ENCODE measurements at places on chromosomes 7 and 10.

GRCh38 chr10:133224756-133225372 is 5.2 kb upstream of the UTF1 start:
- no peak for DNase-seq

DNA sequence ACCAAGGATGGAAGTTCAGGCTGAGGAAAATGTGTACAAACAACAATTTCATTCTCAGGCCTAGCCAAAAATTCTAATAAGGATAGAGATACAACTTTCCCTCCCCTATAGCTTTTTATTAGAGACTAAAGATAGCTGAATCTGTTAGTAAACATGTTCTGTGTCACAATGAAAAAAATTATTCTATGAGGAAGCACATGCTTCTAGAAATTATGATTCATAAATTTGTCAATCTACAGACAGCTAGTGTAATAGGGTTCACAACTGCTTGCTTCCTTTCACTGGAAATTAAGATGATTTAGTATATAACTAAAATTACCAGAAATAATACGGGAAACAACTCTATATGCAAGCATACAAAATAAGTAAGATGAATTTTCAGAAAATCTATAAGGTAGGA is 56.6 kb downstream of the CCDC3 start:
- no peak for DNase-seq

DNA sequence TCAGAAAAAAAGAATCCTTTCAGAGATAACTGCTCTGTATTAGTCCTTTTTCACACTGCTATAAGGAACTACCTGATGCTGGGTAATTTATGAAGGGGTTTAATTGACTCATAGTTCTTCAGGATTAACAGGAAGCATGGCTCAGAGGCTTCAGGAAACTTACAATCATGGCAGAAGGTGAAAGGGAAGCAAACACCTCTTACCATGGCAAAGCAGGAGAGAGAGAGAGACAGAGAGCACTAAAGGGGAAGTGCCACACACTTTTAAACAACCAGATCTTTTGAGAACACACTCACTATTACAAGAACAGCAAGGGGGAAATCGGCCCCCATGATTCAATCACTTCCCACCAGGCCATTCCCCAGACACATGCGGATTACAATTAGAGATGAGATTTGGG is 114.2 kb downstream of the TES start:
- DNase-seq, result no peak

- DNase-seq, result no peak
These were observed 245.8 kb downstream of the CDK14 start for GRCh38 chr7:90841759-90842429.

DNA sequence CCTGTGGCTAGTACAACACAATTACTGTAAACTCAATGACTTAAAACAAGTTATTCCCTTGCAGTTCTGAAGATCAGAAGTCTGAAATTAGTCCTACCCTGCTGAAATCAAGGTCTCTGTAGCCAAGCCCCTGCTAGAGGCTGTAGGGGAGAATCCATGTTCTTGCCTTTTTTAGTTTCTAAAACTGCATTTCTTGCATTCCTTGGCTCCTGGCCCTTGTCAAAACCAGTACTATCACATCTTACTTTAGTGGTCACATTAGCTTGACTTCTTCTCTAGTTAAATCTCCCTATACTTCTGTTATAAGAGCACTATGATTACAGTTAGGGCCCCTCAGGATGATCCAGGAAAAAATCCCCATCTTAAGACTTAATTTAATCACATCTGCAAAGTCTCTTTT is 567.0 kb downstream of the GFRA1 start:
- no peak for DNase-seq

DNA sequence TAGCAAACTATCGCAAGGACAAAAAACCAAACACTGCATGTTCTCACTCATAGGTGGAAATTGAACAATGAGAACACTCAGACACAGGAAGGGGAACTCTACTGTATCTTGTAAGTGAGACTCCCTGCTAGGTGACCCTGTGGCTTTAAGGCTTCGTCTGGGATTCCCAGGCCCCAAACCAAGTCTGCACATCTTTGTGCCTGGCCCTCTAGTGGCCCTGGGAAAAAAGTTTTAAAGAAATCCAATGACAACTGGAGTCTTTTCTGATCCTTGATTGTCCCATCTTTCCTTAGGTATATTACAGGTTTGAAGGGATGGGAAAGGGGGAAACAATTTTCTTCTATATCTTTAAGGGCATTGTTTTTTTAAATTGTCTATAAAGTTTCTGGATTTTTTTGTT is 10.6 kb upstream of the LIPM start:
- DNase-seq, result peak; percentile 18

DNA sequence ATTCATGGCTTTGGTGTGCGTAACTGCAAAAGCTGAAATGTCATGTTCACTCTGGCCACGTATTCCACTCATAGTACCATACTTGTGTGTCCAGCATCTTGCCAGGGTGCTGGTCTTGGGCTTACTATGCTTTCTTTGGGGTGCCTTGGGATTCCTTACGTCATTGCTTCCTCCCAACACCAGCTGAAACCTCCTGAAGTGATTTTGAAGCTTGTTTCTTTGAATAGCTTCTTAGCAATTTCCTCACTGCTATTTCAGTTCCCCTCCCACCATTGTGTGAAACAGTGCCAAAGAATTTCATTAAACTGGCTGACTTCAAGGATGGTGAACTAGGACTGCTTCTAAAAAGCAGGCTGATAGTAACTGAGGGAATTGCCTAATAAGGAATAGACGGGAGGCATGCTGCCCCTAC is 36.9 kb downstream of the ENTPD1 start:
- DNase-seq, result no peak

GRCh38 chr7:106370542-106370941 is 85.8 kb upstream of the NAMPT start:
- no peak for DNase-seq

DNA sequence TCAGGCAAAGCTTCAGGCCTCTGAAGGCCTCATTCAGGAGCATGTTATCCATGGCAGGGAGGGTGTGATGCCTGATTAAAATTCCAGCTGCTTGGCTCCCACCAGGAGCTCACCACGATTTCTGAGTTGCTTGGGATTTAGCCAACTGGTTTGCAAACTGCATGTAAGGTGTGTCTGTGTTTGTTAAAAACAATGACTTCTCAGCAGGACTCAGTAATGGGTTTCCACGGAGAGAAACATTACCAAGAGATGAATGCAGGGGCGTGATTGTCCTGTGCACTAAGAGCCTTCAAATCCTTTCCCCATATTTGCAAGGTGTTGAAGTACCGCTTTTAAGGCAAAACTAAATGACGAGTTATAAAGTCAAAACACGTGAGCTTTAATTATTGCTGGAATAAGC is 88.8 kb upstream of the BTBD16 start:
- no peak for DNase-seq

- no peak for DNase-seq
These were observed 67.1 kb upstream of the HABP2 start for GRCh38 chr10:113485736-113486135.

DNA sequence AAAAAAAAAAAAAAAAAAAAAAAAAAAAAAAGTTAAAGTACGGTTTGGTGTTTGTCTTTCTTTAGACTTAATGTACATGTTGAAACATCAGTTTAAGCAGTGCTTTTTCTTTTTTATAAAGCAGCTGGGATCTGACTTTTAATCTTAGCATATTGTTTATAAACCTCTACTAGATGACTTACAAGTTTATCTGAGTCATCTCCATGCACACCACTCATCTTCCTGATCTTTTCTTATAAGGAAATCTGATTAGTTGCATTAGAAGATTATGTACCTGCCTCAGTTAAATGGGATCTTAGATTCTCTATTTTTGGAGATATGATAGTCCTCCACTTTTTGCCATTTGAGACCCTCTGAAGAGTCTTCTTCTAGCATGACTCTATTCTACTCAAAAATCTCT is 391.9 kb upstream of the LRGUK start:
- DNase-seq, result no peak

DNA sequence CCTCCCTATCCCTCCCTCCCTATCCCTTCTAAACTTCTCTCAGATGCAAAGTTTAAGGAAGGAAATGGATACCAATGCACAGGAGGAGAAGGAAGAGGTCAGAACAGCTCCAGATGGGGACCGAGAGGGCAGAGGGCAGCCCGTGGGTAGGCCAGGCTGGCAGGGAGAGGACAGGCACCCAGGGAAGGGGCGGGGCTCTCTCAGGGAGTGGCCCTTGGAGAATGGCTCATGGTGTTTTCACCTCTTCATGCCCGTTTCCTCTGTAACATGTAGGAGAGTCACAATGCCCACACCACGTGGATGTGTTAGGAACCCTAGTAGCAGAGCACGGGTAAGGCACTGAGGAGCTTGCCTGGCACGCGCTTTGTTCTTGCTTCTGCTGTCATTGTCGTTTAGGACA is 264.5 kb downstream of the CELF2 start:
- no peak for DNase-seq

DNA sequence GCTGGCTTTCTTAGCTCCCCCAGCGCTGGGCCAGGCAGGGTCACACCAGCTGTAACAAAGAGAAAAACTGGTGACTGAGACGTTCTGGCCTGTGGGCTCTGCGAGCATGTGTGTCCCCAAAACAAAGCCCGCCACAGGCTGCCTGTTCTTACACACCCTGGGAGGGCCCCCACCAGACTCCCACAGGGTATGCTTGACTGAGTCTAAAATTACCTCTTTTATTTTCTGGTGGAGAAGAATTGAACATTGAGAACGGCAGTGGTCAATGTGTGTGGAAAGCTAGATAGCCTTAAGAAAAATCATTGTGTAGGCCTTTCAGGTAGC is 808 bp downstream of the C10orf71 start:
- no peak for DNase-seq

GRCh38 chr7:155984028-155984580 is 171.8 kb upstream of the SHH start:
- no peak for DNase-seq

GRCh38 chr7:44212581-44213184 is 11.9 kb downstream of the YKT6 start:
- no peak for DNase-seq

DNA sequence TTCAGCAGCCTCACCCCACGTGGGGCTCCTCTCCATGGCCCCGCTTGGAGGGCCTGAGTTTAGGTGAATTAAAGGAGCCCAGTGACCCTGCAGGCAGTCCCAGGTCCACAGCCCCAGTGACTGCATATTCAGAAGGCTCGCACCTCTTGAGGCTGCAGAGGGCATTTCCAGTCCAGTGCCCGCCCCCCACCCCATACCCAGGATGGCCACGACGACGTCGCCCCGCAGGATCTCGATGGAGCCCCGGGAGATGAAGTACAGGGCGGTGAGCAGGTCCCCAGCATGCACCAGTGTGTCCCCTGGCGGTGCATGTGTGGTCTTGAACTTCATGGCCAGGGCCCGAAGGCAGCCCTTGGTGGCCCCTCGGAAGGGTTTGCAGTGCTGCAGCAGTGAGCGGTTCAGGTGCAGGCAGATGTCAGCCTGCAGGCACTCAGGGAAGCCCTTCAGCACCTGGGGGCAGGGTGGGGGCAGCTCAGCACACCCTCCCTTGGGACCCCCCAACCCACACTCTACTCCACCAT is 28.1 kb downstream of the KCNH2 start:
- DNase-seq, result no peak

- peak; percentile 62 for DNase-seq
These were observed 74.8 kb downstream of the DNAJB6 start for GRCh38 chr7:157411580-157411979.

DNA sequence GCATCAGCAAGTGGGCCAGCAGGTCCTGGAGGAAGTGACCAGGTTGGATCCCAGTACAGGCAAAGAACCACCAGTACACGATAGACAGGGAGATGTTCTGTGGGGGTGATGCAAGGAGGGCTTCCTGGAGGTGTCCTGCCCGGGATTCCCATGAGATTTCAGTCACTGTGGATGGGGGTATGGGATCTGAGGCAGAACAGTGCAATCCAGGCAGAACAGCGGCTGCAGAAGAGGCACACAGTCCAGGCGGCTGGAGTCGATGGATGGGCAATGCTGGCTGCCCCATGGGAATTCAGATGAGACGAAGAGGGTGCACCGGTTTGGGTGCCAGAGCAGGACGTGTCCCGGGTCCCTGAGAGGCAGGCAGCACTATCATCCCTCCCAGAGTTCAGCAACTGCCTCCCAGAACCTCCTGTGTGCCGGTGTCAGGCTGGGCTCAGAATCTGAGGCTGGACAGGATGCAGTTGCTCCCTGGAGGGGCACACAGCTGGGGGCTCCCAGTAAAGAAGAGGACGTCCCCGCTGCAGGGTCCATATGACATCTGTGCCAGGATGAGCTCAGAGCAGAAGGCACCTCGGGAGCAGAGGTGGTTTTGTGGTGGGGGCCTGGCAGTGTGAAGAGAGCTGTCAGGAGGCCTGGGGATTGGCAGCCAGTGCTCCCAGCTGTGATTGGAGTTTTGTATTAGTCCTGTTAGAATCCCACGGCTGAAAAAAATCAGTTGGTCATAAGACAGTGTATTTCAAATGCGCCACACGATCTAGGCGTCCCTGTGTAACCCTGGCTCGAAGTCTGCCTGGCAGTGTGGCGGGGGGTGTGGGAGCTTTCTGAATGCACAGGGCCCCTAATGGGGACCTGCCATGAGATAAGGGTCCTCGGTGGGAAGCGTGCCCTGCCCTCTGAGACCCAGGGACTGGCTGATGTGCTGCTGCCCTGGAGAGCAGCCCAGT is 3.2 kb downstream of the KNDC1 start:
- no peak for DNase-seq

DNA sequence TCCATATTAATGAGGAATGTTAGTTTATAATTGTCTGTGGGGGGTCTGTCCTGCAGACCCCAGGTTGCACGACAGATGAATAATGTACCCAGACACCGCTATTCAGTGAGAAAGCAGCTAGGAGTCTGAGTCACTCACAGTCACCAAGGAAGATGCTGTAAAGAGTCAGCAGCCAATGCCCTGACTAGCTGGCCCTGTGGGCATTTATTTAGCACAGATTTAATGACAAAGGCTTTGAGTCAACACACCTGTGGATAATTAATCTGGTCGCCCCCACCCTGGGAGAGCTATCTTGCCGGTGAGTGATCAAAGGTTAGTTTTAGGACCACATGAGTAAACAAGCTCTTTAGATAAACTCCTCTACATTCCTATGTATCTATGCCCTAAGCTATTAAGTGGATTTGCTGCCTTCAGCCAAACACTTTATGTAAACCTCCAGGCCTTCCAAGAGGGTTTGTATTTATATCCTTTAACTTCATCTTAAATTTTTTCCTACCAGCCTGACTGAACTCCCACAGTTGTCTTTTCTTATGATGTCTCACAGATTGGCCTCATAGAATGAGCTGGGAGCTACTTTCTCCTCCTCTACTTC is 180.0 kb upstream of the ADCY1 start:
- DNase-seq, result no peak

DNA sequence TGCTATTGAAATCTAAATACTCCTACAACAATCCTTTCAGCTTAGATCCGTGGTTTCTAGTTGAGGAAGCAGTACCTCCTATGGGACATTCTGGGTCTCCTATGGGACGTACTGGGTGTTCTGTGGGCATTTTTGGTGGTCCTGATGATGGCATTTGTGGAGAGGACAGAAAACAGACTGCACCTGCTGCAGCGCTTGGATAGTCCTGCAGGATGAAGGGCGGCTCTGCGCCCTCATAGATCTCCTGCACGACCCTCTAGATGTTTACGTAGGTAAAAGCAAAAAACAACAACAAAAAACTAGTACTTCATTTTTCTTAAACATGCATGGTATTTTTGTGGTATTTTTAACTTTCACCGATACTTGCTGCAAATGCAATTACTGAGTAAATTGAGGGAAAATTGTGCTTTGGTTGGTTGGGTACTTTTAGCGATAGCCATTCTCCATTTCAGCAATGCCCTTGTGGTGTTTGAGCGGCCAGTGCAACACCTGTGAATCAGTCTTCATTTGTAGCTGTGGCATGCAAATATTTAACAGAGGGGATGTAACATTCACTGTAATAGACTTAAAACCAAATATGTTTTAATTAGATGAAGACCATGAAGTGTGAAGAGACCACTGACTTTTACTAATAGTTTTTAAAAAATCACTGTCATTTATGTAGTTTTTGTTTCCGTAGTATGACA is 461.2 kb downstream of the SDK1 start:
- no peak for DNase-seq

GRCh38 chr7:22884911-22885788 is 62.5 kb upstream of the TOMM7 start:
- DNase-seq, result peak; percentile 34

Data from stimulated activated CD4-positive, alpha-beta T cell treated with anti-CD3 and anti-CD28 coated beads, Interleukin-15, amount 100 ng/mL, for 24 hours (primary cell).